ENCODE measurements at places on chromosomes 11 and 22.

DNA sequence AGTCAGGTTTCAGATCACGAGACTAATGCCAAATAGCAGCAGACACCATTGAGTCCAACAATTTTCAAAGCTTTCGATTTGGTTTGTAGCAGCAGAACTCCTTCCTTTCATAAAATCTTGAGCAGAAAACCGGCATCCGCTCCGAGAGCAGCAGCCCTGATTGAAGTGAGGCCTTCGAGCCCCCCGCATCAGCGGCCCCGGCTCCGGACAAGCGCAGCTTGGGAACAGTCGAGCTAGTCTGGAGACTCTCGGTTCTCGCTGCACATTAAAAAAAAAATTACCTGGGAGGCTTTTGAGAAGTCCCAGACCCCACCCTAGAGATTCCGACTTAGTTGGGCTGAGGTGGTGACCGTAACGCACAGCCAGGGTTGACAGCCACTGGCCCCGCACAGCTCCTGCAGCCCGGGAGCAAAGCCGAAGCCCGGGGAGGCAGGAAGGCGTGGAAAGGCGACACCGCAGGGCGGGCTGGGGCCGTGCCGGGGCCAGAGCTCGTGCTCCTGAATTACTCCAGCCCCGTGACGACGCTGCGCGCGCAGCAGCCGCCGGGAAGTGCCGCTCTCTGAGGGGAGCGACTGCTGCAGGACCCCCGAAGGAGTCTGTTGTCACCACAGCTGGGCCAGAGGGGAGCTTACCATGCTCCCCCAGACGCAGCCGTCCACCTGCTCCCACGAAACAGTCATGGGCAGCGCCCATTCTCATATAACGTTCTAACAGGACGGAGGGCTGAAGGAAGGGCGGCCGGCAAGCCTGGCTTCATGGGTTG, 57.8 kb downstream of the SPATA19 start:
- no peak for DNase-seq

DNA sequence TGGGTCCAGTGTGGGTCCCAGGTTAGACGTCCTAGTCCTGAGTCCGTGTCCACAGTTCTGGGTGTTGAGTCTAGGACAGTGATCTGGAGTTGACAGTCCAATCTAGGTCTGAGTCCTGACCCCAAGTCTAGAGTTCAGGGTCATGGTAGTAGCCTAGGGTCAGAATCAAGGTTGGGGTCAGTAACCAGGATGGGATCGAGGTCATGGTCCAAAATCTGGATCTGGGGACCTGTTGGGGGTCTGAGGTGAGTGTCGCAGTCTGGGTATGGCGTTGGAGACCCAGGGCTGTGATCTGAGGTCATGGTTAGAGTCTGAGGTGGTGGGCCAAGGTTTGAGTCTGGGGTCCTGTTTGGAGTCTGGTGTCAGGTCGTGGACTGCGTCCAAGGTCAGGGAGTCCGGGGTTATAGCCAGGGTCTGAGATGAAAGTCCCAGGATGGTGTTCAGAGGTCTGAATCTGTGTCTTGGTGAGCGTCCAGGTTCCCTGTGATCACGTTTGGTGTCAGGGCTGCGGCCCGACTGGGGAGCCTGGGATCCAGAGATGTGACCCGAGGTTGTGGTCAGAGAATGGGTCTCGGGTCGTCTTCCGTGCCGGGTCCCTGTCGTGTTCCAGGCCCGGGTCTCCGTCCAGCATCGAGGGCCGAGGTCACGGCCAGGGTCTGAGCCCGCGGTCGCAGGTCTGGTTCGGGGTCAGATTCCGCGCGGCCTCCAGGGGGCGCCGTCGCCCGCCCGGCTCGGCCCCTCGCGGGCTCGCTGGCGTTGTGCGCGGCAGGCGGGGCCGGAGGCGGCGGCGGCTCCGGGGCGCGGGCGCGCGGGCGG, 432 bp upstream of the GRK2 start:
- DNase-seq, result peak; percentile 92

- DNase-seq, result no peak
Measured at GRCh38 chr11:118881228-118881627, 2.5 kb upstream of the CXCR5 start.

- no peak for DNase-seq
Measured at GRCh38 chr11:118380571-118380970, 20.8 kb upstream of the ATP5MG start.

DNA sequence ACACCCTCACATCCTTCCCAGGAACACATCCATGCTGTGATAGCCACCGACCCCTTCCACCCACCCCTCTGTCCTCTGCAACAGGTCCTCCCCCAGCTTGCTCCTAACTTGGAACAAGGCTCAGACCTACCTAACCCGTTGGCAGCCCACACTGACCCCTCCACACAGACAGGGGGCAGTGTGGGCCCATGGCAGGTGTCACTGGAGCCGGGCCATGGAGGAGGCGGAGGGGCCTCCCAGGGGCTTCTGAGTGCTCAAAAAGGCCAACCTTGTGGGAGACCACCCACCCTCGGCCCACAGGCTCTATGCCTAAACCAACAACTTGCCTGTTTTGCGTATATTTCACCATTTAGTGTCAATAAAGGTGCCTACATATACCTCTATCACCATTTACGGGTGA, 57.0 kb downstream of the CERK start:
- DNase-seq, result no peak

DNA sequence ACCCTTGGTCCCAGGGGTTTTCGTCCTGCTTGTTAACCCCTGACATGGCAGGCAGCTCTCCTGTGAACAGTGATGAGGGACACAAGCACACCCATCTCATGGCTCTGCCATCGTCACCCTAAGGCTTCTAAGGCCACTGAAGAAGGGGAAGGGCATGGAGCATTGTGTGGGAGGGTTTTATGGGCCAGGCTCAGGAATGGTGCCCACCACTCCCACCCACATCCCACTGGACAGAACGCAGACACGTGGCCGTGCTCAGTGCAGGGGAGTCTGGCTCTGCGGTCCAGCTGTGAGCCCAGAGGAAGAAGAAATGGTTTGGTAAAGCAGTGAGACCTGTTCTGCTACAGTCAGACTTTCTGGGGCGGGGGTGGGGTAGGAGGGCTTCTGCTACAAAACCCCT, 130.0 kb downstream of the CACNA1I start:
- no peak for DNase-seq

GRCh38 chr11:68546555-68546954, 86.0 kb downstream of the PPP6R3 start:
- DNase-seq, result no peak

DNA sequence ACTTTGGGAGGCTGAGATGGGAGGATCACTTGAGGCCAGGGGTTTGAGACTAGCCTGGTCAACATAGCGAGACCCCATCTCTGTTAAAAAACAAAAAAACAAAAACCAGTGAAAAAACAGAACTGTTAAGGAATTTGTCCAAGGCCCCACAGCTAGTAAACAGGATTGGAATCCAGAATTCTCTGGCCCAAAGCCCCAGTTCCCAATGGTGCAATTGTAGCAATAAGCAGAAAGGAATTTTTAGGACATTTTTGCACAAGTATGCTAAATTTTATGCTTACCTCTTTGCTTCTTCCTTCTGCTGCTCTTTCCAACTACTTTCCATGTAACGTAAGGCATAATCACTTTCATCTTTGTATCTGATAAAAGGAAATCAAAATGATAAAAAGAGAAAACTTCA, 11.6 kb downstream of the MISFA start:
- no peak for DNase-seq

DNA sequence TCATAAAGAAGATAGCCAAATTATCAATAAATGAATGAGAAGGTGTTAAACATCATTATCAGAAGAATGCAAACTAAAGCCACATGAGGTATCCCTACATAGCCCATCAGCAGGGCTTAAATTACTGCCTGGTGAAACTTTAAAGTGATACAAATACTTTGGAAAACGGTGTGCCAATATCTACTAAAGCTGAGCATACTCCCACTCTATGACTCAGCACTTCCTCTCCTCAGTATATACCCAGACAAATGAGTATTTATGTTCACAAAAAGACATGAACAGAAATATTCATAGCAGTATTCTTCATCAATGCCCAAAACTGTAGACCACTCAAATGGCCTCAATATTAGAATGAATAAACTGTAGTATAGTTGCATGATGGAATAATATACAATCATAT, 284.6 kb upstream of the ZC3H12C start:
- no peak for DNase-seq

- no peak for DNase-seq
Measured at GRCh38 chr11:80280737-80281136, 839.9 kb upstream of the TENM4 start.

GRCh38 chr22:50272044-50272802, 2.0 kb upstream of the MAPK11 start:
- DNase-seq, result no peak

DNA sequence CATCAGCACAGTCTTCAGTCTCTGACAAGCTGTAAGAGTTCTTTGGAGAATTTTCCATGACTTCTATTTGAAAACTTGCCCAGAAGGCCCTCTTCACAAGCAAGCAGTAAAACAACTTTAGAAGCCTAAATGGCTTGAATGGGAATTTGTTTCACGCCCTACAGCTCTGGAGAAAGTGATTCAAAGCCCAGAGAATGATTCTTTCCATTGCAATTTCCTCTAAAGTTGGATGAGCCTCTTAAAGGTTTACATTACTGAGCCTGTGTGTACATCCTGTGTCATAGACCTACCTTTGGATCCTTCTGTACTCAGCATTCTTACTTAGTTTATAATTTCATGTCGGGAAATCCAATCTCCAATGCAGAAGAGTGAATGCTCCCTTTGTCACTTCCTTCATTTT, 6.8 kb upstream of the OR8B3 start:
- no peak for DNase-seq

DNA sequence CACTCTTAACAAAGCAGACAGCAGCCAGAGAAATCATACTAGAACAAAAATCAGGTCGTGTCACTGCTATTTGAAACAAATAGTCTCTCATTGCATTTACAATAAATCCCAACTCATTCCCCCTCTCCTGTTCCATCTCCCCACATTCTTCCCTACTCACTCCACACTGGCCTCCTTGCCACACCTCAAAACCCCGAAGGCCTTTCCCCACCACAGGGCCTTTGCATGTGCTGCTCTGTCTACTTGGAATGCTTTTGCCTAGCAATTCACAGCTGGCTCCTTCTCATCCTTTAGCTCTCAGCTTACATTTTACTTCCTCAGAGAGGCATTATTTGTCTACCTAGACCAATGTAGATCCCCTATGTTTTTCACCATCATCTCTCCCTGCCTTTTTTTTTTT, 6.3 kb upstream of the THOC5 start:
- no peak for DNase-seq

DNA sequence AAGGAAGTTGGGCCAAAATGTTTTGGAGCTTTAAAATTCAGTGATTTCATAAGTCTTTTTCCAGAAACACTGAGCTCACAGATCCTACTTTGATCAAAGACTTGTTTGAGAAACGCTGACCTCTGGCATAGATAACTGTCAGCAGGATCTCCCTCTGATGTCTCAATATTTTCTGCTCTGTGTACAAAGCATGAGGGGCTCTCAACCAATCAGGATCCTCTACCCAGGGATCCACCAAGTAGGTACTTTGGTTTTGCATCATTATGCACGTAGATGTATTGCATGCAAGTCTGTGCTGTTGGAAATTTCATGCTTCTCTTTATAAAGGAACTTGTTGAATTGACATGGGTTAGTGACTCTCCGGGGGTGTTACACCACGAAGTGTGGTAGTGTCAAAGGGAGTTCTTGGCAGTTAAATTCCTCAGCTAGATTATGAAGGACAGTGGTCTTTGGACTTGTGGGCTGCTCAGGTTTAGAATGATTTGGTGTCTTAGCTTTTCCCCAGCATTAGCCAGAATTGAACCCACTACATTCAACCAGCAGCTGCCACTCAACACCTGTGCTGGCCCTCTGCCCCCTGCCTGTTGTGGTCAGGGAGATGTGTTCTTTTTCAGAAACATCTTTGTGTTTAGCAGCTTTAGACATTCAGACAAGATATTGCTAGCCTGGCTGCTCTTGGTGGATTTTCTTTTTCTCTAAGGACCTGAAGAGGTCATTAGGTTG, 1.7 kb upstream of the DIXDC1 start:
- DNase-seq, result no peak

DNA sequence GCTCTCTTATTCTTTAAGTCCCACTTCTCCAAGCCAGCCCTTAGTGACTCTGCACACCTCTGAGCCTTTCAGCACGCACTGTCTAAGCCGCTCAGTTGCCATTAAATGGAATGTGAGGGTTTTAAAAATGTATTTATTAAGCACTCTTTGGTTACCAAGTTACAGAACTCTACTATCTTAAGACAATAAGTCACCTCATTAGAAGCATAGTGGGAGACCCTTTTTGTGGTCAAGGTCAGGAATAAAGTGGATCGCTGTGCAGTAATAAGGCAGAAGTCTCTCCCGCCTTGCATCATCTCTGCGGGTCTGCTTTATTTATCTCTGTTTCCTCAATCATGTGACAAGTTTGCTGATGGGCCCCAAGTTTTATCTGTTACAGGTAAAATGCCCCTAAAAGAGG, 11.9 kb downstream of the SLC25A18 start:
- DNase-seq, result no peak

- DNase-seq, result no peak
Measured at GRCh38 chr22:45554861-45555260, 52.2 kb downstream of the FBLN1 start.

- DNase-seq, result no peak
Measured at GRCh38 chr11:69308936-69309615, 15.1 kb downstream of the MYEOV start.

- no peak for DNase-seq
Measured at GRCh38 chr11:11780858-11781257, 60.9 kb upstream of the USP47 start.

GRCh38 chr11:78147807-78148206, 8.4 kb upstream of the ALG8 start:
- no peak for DNase-seq

GRCh38 chr11:129814244-129815014, 1.2 kb upstream of the TMEM45B start:
- no peak for DNase-seq

GRCh38 chr11:109349276-109350080, 72.5 kb upstream of the C11orf87 start:
- DNase-seq, result no peak

GRCh38 chr11:134541355-134541754, 129.3 kb upstream of the B3GAT1 start:
- no peak for DNase-seq

DNA sequence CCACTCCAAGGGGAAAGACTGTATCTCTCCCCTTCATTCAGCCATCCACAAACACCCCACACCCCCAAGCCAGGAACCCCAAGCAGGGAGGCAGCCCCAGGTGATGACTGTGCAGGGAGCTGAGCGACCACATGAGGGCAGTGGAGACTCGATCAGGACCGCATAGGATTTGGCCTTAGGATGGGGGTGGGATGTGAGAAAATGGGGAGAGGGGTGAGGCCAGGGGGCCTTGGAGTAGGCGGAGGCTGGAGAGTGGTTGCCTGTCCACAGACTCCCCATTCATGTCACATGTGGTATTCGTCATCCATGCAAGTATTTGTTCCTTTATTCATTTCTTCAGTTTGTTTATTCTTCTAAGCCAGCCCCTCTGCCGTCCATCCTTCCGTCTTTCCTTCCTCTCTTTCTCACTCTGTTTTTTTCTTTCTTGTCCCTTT, 2.7 kb upstream of the RHOD start:
- peak; percentile 96 for DNase-seq

- DNase-seq, result no peak
Measured at GRCh38 chr22:40183029-40183581, 5.4 kb downstream of the TNRC6B start.

Measured in D721Med (cell line).